ENCODE measurements at places on chromosomes 1 and 21. TPM values are rescaled to one million over a fixed set of nuclear protein-coding genes. Genes with fewer than 3 reads are reported as not detected.

The LCE1B gene
- total RNA-seq, result not detected

The EFNA3 gene
- total RNA-seq, result 4.5 TPM

The PPM1J gene
- 0.59 TPM for total RNA-seq

The SERTAD4 gene
- 71.7 TPM for total RNA-seq

DNA sequence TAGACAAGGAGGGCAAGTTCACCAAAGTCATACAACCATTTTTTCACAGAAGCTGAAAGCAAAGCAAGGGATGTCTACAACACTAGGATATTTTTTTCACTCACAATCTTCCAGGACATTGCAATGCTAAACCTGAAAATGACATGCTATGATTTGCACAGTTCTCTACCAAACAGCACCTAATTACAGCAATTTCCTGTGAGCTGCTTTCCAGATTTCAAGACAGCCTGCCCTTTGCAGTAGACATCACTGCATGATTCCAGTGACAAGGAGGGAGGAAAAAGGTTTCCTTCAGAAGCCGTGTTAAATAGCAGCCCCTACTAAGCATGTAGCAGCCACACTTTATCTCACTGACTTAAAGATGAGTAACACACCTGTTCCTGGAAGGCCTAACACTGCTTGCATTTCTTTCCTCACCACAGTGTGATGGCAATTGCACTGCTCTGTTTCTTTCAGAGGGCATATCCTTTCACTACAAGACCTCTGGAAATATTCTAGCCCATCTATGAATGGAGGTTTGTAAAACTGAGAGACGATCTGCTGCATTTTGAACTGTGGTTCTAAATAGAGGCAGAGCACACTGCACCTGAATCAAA lies 97.1 kb downstream of the DUSP10 start:
- no peaks in the 10 kb centered on the region for H3K4me1 ChIP-seq
- no peak overlapping the region for H3K27ac ChIP-seq
- no peak for DNase-seq
- peaks cover 25% of the 10 kb centered on the region for H3K27me3 ChIP-seq
- no peaks in the 10 kb centered on the region for H3K36me3 ChIP-seq

GRCh38 chr1:186849826-186850225 lies 21.1 kb downstream of the PLA2G4A start:
- no peaks in the 10 kb centered on the region for H3K36me3 ChIP-seq
- DNase-seq, result no peak
- no peak overlapping the region for H3K27ac ChIP-seq

DNA sequence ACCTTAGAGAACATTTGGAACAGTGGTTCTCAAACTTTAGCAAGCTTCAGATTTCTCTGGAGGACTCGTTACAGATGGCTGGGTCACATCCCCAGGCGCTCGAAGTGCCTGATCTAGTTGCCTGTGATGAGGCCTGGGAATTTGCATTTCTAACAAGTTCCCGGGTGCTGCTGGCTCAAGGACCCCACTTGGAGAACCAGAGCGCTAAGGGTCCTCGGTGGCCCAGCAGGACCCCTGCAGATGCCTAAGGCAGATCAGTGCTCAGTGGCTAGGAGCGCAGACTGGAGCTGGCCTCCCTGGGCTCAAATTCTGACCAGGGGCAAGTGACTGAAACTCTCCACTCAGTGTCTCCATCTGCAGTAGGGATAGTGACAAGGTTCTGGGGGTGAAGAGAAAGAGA lies 208.2 kb downstream of the DYRK1A start:
- H3K36me3 ChIP-seq, result peaks cover 4% of the 10 kb centered on the region
- no peak overlapping the region for H3K4me3 ChIP-seq
- H3K27me3 ChIP-seq, result peaks cover 2% of the 10 kb centered on the region
- no peak overlapping the region for H3K27ac ChIP-seq

DNA sequence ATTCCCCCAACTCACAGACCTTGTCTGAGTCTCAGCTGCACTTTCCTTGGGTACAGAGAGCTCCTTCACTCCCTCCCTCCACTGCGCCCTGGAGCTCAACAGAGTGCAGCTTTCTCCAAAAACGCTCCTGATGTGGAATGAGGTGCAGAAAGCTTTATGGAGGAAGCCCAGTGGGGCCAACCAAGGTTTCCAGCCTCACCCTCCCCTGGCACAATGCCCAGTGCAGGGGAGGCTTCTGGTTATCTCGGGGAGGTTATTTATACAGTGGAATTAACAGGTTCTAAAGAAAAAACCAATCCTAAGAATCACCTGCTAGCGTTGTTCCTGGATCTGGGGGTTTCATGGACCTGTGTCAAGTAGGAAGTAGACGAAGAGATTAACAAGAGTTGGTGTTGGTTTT lies at the start of gene ITLN1:
Gene ITLN1 (minus strand): TSS at position 139 of the 400 bp plus-strand sequence. CDS start 303 bp downstream, outside the sequence.
- H3K27ac ChIP-seq, result no peak within 1 kb of the TSS
- H3K4me1 ChIP-seq, result no peaks in the 10 kb centered on the region
- no peak for DNase-seq
- no peak within 1 kb of the TSS for H3K4me3 ChIP-seq
- H3K36me3 ChIP-seq, result no peaks in the 10 kb centered on the region

GRCh38 chr1:50975436-50975835 lies 5.4 kb downstream of the CDKN2C start:
- peaks cover 29% of the 10 kb centered on the region for H3K27me3 ChIP-seq
- H3K4me1 ChIP-seq, result peaks cover 23% of the 10 kb centered on the region
- no peak overlapping the region for H3K27ac ChIP-seq
- no peak for DNase-seq

DNA sequence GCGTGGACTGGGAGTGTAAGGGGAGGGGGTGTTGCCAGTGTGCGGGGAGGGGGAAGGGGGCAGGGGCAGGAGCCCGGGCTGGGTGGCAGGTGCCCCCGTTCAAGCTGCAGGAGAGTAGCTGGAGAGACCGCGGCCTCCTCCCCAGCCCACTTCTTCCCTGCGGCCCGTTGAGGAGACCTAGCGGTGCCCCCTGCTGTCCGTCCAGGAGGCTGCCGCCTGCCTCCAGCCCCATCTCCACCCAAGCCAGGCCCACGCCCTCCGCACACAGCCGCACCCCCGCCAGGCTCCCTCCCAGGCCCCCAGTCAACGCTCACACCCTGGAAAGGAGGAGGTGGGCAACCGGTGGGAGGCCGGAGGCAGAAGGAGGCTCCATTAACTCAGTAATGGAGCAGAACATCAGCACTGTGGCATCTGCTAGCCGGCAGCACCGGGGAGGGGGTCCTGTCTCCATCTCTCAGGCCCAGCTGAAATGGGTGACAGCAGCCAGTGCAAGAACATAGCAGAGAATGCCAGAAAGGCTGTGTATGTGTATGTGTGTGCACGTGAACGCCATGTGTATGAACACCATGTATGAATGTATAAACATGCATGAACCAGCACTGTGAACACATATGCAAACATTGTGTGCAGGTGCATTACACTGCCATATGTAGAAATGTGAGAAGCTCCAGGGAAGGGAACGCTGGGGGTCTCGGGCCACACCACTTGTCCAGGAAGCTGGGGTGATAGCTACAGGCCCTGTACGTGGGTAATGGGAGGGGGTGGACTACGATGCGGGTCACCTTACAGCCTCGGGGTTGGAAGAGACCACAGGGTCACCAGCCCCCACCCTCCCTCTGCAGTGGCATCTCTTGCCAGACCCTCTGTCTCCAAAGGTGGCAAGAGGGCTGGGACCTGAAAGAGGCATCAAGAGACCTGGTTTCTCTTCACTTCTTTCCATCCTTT lies 84.6 kb downstream of the SYT2 start:
- H3K4me1 ChIP-seq, result no peaks in the 10 kb centered on the region
- no peak overlapping the region for H3K27ac ChIP-seq
- H3K36me3 ChIP-seq, result no peaks in the 10 kb centered on the region

DNA sequence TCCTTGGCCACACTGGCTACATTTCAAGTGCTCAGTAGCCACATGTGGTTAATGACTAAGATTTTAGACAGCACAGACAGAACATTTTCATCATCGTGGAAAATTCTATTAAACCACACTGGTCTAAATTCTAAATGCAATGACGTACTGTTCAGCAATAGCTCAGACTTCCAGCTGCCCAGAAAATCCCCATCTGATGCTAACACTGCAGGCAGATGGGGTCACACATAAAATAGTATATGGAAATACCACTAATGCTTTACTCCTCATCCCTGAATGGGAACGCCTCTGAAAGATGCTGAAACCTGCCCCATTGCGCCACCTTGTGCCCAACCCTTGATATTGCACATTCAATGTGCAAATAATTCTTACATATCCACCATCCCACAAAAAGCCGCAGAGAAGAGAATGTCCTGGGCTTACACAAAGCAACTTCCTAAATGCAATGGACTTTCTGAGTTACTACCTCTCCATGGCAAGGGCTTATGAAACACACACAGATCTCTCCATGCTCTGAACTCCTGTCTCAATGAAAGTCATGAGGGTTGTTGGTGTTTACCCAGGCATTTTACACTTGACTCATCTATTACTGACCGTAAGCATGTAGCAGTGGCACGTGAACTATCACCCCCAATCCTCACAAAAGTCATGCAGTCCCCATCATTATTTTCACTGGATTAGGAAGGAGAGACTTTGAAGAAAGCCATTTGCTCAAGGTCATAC lies 20.3 kb upstream of the SLC5A9 start:
- no peak for DNase-seq
- no peak overlapping the region for H3K4me3 ChIP-seq
- H3K27ac ChIP-seq, result peak overlapping the region; percentile 49
- peaks cover 31% of the 10 kb centered on the region for H3K27me3 ChIP-seq
- no peaks in the 10 kb centered on the region for H3K36me3 ChIP-seq
- H3K4me1 ChIP-seq, result peaks cover 14% of the 10 kb centered on the region

DNA sequence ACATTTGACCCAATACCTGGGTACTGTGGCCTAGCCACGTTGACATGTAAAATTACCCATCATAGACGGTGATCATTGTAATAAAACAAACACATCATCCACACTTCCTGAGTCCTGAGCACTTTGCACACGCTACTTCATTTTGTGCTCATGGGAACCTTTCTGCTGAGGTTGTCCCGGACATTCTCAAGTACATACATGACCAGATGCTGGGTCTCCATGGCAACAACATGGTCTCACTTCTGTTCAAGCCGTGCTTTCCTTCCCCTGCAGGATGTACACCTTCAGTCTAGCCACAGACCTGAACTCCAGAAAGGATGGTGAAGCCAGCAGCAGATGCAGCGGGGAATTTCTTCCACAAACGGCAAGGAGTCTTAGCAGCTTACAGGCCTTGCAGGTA lies 22.7 kb downstream of the UBASH3A start:
- no peak overlapping the region for H3K27ac ChIP-seq
- no peaks in the 10 kb centered on the region for H3K4me1 ChIP-seq
- no peak for DNase-seq
- no peak overlapping the region for H3K4me3 ChIP-seq
- H3K27me3 ChIP-seq, result peaks cover 41% of the 10 kb centered on the region

GRCh38 chr1:96559181-96559580 lies 162.4 kb upstream of the PTBP2 start:
- H3K36me3 ChIP-seq, result no peaks in the 10 kb centered on the region
- peaks cover 19% of the 10 kb centered on the region for H3K4me1 ChIP-seq
- H3K4me3 ChIP-seq, result no peak overlapping the region
- no peak overlapping the region for H3K27ac ChIP-seq
- H3K27me3 ChIP-seq, result no peaks in the 10 kb centered on the region
- DNase-seq, result no peak

DNA sequence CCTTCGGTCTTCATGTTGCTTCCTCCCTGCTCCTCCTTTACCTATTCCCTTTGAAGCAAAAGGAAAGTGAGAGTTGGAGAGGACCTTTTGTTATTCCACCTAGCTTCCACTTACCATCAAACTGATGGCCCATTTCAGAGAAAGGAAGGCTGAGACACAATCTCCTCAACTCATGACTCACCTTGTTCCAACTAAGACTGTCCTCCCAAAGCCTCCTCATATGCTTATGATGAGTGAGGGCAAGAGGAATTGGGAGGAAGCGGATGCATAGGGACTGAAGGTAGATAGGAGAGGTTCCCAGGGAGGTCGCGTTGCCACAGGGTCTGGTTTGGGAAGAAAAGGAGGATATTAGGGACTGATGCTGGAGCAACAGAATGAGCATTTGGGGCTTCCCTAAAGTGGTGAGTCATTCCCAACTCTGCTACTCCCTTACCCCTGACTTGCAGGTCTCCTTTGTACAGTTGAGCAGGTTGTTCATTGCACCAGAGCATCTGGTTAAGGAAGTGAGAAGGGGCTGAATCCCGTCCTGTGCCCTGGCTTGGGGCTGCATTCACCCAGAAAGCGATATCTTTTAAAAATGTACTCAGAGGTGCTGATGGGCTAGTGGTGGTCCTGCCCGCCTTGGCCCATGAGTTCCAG lies 35.0 kb downstream of the LGR6 start:
- no peaks in the 10 kb centered on the region for H3K36me3 ChIP-seq
- no peak overlapping the region for H3K27ac ChIP-seq
- peaks cover 6% of the 10 kb centered on the region for H3K27me3 ChIP-seq
- no peak for DNase-seq
- no peak overlapping the region for H3K4me3 ChIP-seq

DNA sequence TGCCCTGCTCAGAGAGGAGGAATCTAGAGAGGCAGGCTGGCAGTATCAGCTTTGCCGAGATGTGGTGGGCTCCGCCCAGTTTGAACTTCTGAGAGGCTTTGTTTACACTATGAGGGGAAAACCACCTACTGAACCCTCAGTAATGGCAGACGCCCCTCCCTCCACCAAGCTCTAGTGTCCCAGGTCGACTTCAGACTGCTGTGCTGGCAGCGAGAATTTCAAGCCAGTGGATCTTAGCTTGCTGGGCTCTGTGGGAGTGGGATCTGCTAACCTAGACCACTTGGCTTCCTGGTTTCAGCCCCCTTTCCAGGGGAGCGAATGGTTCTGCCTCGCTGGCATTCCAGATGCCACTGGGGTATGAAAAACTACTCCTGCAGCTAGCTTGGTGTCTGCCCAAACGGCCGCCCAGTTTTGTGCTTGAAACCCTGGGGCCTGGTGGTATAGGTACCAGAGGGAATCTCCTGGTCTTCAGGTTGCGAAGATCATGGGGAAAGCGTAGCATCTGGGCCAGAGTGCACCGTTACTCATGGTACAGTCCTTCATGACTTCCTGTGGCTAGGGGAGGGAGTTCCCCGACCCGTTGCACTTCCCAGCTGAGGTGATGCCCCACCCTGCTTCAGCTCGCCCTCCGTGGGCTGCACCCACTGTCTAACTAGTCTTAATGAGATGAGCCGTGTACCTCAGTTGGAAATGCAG lies 43.6 kb downstream of the C21orf91 start:
- no peak overlapping the region for H3K4me3 ChIP-seq
- no peak overlapping the region for H3K27ac ChIP-seq
- H3K36me3 ChIP-seq, result peaks cover 6% of the 10 kb centered on the region
- H3K27me3 ChIP-seq, result no peaks in the 10 kb centered on the region

GRCh38 chr1:244094880-244095528 lies 43.9 kb downstream of the ZBTB18 start:
- no peak overlapping the region for H3K27ac ChIP-seq
- no peaks in the 10 kb centered on the region for H3K36me3 ChIP-seq
- H3K4me1 ChIP-seq, result peaks cover 19% of the 10 kb centered on the region
- no peak for DNase-seq

Data from chondrocyte (in vitro differentiated cells).